H7 (cell line): ENCODE measurements at places on chromosomes 1 and 21. TPM values are rescaled to one million over a fixed set of nuclear protein-coding genes. Genes with fewer than 3 reads are reported as not detected.

Gene MMEL1
- 1.3 and 3.0 TPM in 2 replicates for total RNA-seq

Gene LHX4
- 1.1 and 2.7 TPM in 2 replicates for total RNA-seq

Gene NUP210L
- total RNA-seq: 0.03 TPM in 1 of 2 replicates, not detected in the other

Gene SCP2
- total RNA-seq: 78.7 and 98.7 TPM in 2 replicates

Gene C1orf21
- 11.8 and 19.1 TPM in 2 replicates for total RNA-seq

Gene GNPAT
- 77.6 and 96.4 TPM in 2 replicates for total RNA-seq
